EL (cell line): ENCODE measurements at places on chromosomes 11 and 22.

- DNase-seq: no peak
Measured at GRCh38 chr11:22193348-22194051, 615 bp downstream of the ANO5 start.

DNA sequence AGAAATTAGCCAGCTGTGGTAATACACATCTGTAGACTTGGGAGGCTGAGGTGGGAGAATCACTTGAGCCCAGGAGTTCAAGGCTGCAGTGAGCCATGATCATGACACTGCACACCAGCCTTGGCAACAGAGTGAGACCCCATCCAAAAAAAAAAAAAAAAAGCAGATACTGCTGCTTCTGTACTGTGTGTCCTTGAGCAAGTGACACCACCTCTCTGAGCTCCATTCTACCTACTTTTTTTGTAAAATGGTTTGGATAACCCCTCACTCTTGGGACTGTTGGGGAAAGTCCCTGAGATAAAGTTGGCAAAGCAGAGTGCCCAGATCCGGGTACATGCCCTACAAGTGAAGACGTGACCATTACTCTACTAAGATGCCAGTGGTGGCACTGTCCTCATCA, 2.7 kb downstream of the SEC14L3 start:
- no peak for DNase-seq

DNA sequence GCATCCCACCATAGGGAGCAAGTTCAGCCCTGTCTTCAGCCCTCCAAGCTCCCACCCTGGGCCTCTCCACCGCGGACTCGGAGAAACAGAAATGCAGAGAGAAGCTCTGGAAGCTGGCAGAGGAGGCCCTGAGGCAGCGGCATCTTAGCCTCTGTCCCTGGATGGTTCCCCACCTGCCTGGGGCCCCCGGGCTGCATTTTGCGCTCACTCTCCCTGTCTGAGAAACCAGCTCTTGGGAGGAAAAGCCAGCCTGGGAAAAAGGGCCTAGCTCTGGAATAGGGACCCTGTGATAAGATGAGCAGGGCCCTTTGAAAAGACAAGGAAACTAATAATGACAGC, 12.0 kb upstream of the SPI1 start:
- DNase-seq: no peak

GRCh38 chr11:125449565-125449964, 46.5 kb downstream of the FEZ1 start:
- DNase-seq: no peak

DNA sequence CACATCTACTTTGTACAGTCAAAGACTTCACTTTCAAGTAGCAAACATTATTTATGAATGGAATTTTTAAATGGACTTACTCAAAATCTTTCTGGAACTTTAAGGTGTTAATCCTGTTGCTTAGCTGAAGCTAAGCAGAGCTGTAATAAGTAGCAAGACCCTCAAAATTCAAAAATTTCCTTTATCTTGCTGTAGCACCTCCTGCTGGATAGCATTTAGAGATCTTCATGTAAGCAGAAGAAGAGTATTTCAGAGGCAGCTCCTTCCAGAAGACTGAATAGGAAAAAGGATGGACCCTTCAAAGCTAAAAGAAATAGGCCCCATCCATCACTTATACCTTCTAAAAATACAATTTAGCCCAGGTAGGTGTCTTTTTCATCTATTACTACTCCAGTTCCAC, 3.4 kb downstream of the PHF21A start:
- no peak for DNase-seq

DNA sequence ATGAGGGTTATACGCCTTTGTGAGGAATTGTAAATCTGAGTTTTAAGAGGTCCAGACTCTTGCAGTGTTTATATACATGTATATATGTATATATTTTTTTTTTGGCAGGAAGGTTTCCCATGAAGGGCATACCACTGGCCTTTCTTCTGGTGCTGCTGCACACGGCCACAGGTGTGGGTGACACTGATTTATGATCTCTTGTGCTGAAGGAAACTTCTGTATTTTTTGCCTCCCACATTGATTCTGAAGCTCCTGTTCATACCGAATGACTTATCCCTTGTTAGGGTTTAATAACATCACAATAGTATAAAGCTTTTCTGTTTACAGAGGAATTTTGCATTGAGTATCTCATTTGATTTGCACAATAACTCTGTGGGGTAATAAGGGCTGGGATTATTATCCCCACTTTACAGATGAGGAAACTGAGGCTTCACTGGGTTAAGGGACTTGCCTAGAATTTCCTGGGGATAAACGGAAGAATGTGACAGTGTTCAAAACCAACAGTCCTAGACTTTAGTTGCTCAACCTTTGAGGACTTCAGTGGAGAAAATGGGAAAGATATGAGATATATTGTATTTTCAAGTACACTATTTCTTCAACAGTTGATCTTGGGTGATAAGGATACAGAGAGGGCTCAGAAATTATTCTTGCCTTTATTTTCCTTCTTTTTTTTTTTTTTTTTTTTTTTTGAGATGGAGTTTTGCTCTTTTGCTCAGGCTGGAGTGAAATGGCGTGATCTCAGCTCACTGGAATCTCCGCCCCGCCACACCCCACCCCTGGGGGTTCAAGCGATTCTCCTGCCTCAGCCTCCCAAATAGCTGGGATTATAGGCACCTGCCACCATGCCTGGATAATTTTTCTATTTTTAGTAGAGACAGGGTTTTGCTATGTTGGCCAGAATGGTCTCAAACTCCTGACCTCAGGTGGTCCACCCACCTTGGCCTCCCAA, 70.1 kb downstream of the MICAL2 start:
- peak; percentile 68 for DNase-seq

GRCh38 chr22:47918276-47918921, 1155.9 kb downstream of the TBC1D22A start:
- DNase-seq: no peak

DNA sequence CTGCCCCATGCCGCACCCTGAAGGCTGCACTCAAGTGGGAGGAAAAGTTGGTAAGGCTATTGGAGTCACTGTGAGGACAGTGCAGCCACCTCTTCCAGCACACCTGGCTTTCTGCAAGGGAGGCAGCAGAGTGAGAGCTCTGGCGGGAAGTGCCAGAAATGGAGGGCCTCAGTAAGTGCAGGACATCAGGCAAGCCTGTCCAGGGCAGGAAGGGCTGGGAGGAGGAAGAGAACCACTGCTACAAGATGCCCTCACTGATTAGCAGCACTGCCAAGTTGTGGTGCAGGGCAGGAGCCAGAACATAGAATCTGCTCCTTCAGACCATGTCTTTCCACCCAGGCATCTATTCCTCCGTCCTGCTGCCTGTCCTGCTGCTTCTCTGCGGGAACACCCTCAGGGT, 61.2 kb upstream of the CLTCL1 start:
- DNase-seq: no peak

DNA sequence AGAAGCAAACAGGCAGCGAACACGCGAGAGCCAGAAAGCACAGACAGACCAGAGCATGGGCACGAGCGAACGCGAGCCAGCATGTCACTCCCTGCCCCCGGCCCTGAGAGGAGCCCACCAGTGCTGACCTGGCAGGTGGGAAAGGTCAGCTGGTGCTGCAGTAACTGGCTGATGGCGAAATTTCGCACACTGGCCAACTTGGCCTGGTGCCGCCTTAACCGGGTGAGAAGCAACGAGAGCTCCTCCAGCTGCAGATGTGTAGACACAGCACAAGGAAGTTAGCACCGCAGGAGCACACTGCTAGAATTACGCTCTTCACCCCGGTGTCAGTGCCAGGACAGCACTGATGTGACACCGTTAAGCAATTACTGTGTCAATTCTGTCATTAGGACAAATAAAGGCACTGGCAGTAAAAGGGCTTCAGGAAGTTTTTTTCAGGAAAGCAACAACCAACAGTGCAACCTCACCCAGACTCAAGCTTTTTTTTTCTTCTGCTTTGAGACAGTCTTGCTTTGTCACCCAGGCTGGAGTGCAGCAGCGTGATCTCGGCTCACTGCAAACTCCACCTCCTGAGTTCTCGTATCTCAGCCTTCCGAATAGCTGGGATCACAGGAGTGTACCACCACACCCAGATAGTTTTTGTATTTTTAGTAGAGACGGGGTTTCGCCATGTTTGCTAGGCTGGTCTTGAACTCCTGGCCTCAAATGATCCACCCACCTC, 76.8 kb downstream of the C11orf58 start:
- no peak for DNase-seq

- DNase-seq: peak; percentile 92
Measured at GRCh38 chr22:32661296-32661695, 140.2 kb upstream of the TIMP3 start.
